ENCODE measurements at places on chromosomes 1 and 21.

- DNase-seq, result no peak
These were observed 32.1 kb downstream of the TESK2 start for GRCh38 chr1:45458894-45459293.

- no peak for DNase-seq
These were observed 205.1 kb upstream of the EDN2 start for GRCh38 chr1:41689558-41689981.

- DNase-seq, result no peak
These were observed 101.9 kb downstream of the PRDM2 start for GRCh38 chr1:13801655-13802486.

DNA sequence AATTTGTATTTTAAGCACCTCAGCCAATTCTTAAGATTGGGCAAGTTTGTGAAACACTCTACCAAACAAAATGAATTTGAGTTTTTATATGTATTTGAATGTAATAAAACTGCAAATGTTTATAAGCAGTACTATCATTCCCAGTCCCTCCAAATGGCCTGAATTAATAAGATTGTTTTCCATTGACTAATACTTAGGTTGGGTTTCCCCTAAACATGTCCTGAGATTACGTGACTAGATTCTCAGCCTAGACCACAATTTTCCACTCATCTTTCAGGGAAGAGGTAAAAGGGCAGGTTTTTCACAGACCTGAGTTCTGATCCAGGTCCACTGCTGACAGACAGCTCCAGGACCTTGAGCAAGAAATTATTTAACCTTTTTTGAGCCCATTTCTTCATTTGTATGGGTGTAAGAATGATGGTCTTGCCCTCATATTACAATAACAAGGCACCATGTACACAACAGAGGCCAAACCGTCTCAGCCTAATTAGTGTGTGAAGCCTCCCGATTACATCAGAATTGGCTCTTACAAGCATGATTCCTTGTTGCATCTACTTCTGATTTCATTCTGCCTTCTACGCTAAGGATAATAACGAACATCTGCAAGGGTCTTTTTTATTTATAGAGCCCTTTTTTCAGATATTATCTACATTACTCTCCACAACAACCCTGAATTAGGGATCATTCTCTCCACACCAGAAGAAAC is 51.2 kb downstream of the BEND5 start:
- DNase-seq, result no peak
